ENCODE measurements at places on chromosomes 12 and 14.

DNA sequence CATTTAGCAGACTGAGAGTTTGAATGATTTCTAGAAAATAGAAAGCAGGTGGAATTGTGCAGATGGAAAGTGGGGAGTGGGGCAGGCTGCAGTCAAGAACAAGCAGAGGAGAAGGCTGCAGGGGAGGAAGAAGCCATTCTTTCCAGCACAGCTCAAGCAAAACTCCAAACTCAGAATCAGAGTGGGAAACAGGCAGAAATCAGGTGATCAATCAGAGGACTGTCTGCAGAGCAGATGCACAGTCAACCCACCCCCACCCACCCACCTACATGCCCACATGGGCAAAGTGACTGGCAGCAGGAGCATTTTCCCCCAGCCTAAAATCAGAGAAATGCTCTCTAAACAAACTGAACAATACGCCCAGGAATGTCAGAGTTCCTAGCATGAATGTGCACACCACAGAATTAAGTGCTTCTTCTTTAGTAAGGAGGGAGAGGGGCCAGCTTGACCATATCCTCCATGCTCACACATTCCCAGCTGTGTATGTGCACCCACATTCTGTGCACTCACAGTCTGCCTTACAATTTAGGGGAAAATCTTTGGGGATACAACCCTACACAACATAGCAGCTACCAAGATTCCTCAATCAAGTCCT lies 194.1 kb upstream of the PLEKHA5 start:
- DNase-seq, result no peak

GRCh38 chr12:98465950-98466602 lies 49.3 kb upstream of the TMPO start:
- DNase-seq, result no peak

DNA sequence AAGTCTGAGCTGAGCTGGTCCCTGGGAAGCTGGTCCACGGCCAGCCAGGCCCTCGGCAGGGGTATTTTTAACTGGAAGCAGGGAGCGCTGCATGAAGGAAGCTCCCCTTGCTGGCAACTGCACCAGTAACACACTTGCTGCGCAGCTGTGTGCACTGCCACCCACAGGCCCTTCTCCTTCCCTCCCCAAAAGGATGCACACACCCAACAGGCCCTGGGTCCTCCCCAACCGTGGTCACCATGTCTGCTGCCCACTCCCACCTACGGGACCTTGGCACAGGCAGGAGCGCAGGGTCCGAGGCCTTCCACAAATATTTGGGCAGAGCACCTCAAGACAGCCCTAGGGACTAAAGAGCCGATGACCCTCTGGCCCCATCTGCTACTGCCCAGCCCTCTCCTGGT lies 157.0 kb upstream of the PRMT8 start:
- DNase-seq, result no peak

GRCh38 chr14:72128629-72129028 lies 196.4 kb downstream of the RGS6 start:
- no peak for DNase-seq

- DNase-seq, result no peak
These were observed 17.3 kb downstream of the KLRK1 start for GRCh38 chr12:10372559-10372958.

DNA sequence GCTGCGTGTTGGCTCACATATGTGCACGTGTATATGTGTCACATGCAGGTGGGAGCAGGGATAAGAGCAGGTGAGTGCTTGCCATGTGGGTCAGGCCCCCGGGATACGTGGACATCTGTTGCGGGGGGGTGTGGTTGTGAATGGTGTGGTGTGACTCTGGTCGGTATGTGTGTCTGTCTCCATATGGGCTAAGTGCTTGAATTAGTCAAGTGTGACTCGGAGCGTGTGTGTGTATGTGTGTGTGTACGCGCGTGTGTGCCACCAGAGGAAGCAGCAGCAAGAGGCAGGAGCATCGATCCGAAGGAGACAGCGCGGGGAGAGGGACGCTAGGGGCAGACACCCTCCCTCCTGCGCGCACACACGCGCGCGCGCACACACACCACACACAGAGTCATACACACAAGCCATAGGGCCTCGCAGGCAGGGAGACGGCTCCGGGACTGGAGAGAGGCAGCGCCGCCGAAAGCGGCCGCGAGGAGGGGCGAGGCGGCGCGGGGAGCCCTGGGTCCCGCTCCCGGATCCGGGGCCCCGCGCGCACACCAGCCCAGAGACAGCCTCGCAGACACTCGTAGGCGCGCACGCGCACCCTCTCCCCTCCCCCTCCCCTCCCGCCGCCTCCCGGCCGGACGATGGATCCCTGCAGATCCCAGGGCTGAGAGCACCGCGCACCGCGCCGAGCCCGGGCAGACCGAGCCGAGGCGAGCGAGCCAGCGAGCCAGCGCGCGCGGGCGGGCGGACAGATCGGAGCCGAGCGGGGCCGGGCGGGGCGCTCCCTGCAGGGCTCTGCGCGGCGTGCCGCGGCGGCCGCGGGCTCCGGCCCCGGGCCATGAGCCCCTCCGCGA lies at the start of gene ASIC1:
TSS of gene ASIC1 (plus strand) at position 597 of the 842 bp plus-strand sequence. CDS start 1,171 bp downstream, outside the sequence.
- no peak for DNase-seq

DNA sequence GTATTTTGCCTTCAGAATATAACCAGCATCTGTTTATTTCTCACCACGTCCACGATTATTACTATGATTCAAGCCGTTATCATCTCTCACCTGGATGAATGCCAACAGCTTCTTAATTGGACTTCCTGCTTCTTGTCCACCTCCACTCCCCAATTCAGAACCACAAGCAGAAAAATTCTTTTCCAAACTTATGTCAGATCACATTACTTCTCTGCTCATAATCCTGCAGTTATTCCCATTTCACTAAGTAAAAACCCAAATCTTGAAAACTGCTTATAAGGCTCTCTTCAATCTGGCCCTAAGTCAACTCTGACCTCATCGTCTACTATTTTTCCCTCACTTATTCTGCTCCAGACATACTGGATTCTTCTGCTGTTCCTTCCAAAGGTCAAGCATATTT lies 2.0 kb downstream of the CRY1 start:
- no peak for DNase-seq

- DNase-seq, result no peak
These were observed 8.3 kb downstream of the KTN1 start for GRCh38 chr14:55588259-55588699.

DNA sequence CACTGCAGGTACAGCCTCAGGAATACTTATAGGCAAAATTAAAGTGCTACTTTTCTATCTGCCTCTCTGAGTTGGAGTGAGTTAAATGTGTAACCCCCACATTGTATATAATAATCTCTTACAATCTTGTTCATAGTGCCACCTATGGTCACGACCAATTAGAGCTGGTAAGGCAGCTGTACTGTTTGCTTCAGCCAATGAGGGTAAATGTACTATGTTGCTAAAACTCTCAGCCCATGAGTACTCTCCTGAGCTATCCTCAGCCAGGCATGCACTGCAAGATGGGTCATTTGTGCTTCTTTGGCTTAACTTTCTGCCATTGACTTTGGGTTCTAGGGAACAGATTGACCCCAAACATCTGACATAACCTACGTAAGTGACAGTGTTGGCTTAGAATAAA lies 15.0 kb upstream of the MDM2 start:
- DNase-seq, result peak; percentile 5

DNA sequence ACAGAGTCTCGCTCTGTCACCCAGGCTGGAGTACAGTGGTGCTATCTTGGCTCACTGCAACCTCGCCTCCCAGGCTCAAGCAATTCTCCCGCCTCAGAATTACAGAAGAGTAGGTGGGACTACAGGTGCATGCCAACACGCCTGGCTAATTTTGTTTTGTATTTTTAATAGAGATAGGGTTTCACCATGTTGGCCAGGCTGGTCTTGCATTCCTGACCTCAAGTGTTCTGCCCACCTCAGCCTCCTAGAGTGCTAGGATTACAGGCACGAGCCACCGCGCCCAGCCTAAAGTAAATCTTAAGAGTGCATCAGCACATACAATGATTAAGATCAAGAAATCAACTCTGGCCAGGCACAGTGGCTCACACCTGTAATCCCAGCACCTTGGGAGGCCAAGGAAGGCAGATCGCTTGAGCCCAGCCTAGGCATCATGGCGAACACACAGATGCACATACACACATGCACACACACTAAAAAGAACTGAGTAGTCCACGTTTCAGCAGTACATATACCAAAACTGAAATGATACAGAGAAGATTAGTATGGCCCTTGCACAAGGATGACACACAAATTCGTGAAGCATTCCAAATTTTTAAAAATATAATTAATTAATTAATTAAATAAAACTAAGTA lies 65.0 kb downstream of the HECTD1 start:
- DNase-seq, result no peak

DNA sequence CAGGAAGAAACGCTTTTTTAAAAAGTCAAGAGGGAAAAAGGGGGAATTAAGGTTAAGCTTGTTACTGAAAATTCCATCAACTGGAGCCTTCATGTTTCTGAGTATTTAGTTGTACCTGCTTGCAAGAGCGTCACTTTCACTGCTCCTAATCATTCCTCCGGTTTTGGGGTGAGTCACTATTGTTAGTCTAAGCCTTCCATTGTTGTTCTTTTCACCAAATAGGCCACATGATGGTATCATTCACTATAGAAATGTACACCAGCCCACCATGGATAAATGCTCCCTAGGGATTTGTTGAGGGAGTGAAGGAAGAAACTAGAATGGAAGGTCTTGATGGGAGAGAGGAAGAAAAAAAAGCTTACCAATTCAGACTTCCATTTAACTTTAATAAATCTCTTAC lies 3.0 kb downstream of the IL22 start:
- no peak for DNase-seq

DNA sequence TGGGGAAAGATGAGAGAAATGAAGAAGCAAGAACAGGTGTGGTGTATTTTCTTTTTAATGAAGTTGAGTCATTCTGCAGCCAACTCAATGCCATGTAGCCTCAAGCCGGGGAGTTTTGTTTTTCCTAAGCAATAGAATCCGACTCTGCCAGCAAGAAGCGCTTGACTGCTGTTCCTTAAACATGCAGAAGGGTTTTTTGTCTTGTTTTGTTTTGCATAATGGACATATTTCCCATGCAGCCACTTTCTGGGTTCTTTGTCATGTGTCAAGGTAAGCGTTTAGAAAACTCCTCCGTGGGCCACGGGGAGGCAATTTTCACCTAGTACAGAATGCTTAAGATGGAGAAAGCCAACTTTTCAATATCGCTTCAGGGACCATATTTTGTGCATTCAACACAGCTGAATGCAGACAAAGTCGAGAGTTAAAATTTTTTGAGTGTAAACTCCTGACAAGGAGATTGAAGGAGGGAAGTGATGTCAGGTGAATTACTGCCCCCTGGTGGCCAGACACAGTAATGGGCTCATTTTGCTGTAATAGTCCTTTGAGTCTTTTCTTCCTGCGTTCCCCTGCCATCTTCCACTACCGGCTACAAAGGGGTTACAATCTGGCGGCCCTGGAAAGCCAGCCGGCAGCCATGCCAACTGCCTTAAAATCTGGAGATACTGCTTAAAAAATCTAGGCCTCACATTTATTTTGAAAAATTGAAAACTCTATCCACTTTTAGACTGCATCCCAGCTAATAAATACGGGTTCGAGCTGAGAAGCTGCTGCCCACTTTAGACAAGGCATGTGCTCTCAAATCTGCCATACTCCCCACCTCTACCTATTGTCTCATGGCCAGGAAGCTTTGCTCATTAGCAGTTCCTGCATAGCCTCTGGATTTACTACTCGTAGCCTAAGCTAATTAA lies 3.2 kb upstream of the FICD start:
- DNase-seq, result peak; percentile 85

GRCh38 chr14:64649383-64649998 lies 54.7 kb upstream of the PLEKHG3 start:
- no peak for DNase-seq

- no peak for DNase-seq
These were observed 83.8 kb downstream of the GALNT9 start for GRCh38 chr12:132245521-132246101.

- DNase-seq, result peak; percentile 100
These were observed 4.1 kb downstream of the TSHR start for GRCh38 chr14:80959496-80959895.

GRCh38 chr12:16238661-16239060 lies 38.8 kb downstream of the SLC15A5 start:
- no peak for DNase-seq

GRCh38 chr12:68422956-68423574 lies 90.9 kb upstream of the MDM1 start:
- no peak for DNase-seq

- no peak for DNase-seq
These were observed 23.7 kb downstream of the CEP170B start for GRCh38 chr14:104888489-104889374.

DNA sequence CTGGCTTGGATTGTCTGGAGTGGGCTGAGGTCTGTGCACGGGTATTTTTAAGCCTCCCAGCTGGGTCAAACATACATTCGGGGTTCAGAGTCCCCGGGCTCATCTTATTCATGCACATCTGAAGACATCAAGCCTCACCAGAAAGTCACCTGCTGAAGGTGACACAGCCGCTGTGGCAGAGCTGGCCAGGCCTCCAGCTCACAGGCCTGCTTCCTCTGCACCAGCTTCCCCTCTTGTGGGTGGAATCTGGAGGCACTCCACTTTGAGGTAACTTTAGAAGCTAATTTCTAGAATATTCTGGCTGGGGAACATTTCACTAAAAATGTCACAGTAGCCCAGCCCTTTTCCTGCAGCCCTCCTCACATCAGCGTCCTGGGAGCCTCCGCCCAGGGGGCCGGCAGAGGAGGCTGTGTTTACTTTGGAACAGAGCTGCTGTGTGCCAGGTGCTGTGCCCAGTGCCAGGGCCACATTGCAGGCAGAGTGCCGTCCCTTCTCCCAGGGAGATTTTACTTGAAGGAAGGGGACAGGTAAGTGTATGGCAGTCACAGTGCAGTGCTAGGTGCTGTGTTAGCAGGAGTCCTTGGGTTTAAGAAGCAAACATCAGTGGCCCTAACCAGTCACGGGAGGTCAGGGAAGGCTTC lies 62.2 kb downstream of the TSPAN11 start:
- DNase-seq, result no peak

- DNase-seq, result no peak
These were observed 489.6 kb upstream of the GARIN6 start for GRCh38 chr12:99157946-99158345.

DNA sequence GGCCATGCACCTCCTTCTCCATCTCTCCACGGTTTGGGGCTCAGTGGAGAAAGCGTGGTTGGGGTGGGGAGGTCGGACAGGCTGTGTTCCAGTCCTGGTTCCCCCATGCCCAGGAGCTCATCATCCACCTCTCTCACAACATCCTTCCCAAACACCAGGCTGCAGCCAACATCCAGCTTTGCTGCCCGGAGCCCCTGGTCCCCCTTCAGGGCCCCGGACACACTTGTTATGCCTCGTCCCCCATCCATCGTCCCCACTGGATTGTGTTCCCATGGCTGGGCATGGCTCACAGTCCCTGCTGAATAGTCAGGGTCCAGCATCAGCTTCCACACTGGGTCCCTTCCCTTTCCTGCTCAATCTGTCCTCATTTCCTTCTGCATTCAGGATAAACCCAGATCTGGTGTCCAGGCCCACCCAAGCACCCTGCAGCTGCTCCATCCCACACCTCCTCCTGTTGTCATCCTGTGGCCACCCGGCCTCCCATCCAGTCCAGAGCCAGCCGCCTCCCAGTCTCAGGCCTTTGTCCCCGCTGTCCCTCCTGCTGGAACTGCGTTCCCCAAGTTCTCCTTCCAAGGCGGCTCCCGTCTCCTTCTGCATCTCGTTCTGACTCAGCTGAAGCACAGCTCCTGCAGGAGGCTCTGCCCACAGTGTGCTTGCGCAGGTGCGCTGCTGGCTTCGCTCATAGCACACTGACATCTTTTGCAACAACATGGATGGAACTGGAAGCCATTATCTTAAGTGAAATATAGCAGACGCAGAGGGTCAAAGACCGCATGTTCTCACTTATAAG lies 211.4 kb upstream of the RTL1 start:
- no peak for DNase-seq
